ENCODE measurements at places on chromosomes 16 and 17.

GRCh38 chr16:9144106-9144505 lies 52.7 kb downstream of the HAPSTR1 start:
- no peak for DNase-seq

DNA sequence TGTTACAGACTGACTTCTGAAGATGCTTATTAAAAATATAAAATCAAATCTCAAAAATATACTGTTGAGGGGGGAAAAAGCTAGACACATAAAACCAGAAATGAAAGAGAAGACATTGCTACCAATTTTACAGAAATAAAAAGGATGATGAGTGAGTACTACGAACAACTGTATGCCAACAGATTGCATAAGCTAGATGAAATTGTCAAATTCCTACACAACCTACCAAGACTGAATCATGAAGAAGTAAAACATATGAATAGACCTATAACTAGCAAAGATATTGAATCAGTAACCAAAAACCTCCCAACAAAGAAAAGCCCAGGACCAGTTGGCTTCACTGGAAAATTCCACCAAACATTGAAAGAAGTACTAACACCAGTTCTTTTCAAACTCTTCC lies 3.5 kb upstream of the CAPNS2 start:
- DNase-seq, result no peak

DNA sequence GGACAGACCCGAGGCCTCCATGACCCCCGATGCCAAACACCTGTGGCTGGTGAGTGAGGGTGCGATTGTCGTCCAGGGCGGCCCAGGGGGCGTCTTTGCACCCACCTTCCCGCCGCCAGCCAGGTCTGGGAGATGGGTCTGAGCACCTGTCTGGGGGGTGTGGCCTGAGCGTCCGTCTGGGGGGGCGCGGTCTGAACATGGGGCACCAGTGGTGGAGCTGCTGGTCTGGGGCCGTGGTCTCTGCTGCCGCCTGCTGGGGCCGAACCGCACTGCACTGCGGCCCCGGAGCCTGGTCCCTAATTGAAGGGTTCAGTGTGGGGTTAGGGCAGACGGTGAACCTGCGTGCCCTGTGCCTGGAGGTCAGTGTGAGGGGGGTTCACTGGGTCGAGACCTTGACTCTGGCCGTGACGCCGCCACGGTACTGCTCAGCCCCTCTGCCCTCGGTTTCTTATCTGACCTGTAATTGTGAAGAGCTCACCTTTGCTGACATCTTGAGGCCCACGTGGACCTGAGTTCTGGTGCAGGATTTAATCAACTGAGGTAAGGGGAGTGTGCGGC lies 12.6 kb upstream of the TCF25 start:
- peak; percentile 73 for DNase-seq

GRCh38 chr17:64585146-64585545 lies 77.0 kb downstream of the SMURF2 start:
- no peak for DNase-seq

- DNase-seq, result no peak
Observed at GRCh38 chr17:28508211-28508724, 2.1 kb downstream of the FOXN1 start.

- DNase-seq, result no peak
Observed at GRCh38 chr16:9264067-9264466, 172.6 kb downstream of the HAPSTR1 start.

- DNase-seq, result no peak
Observed at GRCh38 chr17:4209611-4210010, 54.2 kb downstream of the ANKFY1 start.
